ENCODE measurements at places on chromosomes 4 and X.

GRCh38 chrX:100984818-100985217, 15.3 kb downstream of the ARL13A start:
- no peak for DNase-seq

DNA sequence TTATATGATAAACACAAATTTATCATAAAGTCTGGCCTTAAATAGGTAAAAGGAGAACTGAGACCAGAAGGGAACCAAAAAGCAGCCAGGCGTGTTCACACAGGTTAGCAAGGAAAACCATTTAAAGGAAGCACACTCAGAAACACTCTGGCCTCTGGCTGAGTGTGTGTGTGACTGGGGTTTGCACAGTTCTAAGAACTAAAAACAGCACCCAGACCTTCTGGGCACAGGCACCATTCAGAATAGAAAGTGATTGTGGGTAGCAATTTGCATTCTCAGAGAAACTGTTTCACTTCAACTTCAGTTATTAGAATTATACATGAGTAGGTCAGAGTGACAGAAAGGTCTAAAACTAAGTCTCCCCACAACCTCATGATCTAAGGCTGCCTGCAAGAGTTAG, 10.0 kb downstream of the GPR82 start:
- DNase-seq, result no peak

DNA sequence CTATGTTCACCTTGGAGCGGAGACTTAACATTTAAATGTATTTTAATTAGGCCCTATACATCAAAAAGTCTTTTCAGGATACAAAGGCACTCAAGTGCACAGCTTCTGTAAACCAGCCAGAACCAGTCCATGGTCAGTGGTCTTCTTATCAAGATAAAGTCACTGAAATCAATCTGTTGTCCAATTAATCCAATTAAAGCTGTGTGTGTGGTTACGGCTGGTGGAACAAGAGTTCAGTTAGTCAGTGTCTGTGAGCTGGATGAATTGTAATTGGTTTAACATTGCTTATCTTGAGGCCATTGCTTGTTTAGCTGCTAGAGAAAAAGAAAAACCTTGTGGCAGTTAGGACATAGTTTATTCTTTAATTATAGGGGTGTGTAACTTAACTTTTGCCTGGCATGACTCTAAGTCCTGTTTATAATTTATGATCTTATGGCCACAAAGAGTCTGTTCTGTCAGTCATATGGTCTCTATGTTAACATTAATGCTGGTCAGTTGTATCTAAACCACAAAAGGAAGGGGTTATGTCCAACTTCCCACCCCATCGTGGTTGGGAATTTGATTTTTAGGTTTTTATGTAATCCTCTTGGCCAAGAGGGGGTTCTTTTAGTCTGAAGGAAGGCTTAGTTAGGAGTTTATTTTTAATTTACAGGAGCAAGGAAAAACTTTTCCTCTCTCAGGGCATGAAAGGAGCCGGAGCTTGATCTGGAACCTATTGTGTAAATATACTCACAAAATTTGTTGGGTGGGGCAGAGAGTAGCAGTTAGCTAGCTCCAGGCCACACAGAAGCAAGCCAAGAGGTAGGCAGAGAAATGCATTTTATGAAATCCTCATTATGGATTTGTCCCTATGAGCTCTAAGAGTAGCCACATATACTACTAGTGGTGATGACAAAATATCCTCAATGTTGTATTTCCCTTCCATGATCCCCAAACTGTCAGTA, 665.7 kb upstream of the ACTRT1 start:
- DNase-seq, result no peak

GRCh38 chrX:40868868-40869267, 133.5 kb upstream of the MED14 start:
- no peak for DNase-seq

DNA sequence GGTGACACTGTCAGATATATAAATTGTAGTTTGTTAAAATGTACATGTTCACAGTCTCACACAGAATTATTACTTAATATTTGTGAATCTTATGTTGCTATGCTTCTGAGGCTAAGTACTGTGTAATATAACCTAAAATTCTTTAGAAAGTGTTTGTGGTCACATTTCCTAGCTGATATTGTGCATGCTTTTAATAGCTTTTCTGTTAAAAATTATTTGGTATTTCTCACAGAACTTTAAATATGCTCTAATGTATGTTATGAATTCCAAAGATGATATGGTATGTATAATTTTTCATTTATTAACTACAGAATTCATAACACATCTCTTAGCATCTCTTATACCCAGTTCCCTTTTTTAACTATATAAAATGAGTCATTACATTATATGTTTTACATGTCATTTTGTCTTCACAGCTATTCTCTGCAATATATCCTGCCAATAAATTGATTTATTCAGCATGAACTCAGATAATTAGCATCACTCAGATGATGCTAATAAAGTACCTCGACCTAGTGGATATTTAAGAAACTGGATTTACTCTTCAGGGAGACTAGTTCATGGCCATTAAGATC, 9.3 kb downstream of the PTPN13 start:
- no peak for DNase-seq

- DNase-seq, result no peak
Measured at GRCh38 chrX:121008920-121009319, 23.4 kb upstream of the CT47A1 start.

DNA sequence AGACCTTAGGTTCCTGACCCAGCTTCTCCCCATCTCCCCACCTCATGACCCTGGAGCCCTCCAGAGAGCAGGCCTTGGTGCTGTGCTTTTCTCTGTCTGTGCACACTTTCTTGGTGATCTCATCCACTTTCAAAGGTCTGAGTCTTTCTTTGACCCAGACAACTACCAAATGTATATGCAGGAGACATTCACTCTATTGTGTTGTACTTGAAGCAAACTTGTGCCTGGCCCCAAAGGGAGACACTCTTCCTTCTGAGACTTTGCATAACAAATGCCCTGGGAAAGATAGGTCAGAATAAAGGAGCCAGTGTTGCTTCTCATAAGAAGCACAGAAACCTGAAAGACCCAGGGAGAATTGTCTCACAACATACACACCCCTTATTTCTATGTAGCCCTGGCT, 54.3 kb upstream of the TLR2 start:
- no peak for DNase-seq

DNA sequence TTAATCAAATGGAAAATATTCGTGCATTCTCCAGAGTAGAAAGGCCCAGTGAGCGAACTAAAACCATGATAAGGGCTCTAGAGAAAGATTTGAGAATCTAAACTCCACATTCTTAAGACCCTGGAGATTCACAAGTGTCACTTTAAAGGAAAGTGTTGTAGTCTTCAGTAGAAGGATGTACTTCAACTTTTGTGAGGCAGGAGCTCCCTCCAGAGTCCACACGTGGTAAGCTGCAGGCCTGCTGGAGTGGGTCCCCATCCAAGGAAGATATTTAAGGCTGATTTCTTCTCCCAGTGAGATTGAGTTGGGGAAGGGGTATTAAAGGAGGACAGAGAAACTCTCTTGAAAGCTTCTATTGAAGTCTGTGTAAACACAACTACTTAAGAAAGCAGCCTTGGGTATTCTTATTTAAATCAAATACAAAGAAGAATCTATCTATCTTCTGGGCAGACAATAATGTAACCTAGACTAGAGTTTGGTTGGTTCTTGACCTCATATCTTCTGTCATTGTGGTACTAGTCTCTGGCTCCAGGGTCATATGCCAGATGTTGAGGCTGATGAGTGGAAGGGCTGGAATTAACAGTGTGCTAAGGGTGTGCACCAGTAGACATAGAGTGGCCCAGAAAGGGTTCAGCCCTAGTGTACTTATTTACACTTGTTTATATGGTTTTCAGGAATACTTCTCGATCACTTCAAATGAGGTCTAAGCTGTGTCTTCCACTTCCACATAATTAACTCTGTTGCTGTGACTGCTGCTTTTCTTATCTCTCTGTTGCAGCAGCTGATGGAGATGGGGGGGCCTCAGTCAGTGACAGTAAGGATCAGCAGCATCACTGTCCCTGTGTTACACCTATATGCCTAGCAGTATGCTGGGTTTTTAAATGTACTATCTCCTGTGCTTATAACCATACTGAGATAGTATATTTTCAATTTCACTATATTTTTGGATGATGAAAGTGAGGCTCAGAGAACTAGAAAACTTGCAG, 76.1 kb downstream of the HMGB2 start:
- peak; percentile 44 for DNase-seq

DNA sequence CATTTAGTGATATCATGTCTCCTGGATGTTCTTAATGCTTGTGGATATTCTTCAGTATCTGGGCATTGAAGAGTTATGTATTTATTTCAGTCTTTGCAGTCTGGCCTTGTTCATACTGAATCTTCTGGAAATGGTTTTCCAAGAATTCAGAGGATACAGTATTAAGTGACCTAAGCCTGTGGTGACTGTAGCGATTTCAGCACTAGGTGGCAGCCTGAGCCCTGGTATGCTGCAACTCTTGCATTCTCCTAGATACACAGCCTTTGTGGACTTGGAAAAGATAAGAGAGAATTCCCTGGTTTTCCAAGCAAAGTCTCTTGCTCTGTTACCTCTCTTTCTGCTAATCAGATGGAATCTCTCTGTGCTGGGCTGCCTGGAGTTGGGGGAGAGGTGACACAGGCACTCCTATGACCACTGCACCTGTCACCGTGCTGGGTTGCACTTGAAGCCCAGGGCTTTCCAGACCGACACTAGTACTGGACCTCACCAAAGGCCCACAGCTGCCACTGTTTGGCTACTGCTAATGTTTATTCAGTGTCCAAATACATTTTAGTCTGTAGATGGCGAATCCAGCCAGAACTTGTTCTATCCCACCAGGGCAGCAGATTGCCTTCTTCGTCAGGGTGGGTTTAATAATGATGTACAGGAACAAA, 19.3 kb upstream of the SPIN2A start:
- DNase-seq, result no peak

- no peak for DNase-seq
Measured at GRCh38 chrX:52424656-52425055, 55.8 kb downstream of the XAGE2 start.

DNA sequence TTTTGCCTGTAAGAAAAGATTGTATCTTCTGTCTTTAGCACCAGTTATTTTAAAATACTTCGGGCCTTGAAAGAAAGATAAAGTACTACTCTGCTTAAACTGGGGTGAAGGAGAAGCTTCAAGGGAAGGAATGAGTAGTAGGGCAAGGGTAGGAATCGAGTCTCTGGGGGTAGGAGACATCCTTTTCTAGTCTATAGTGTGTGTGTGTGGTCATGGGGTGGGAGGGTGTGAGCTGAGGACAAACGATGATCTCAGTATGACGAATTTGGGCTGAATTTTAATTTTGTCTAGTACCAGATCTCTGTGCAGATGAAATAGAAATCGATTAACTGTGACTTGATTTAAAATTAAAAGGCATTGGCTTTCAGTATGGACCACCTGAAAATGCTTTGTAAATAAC, 3.3 kb upstream of the MYOZ2 start:
- DNase-seq, result no peak

DNA sequence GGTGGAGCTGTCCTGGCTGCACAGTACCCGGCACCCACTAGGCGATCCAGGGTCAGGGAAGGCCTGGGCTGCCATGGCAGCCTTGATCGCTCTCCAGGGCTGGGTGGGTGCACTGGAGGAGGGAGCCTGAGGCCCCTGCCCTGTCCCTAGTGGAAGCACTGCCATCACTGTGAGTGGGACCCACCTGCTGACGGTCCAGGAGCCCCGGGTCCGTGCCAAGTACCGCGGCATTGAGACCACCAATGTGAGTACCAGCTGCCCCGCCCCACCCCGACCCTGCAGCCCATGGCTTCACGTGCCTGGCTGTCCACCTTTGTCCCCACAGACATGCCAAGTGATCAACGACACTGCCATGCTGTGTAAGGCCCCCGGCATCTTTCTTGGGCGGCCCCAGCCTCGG, 8.8 kb downstream of the PLXNA3 start:
- no peak for DNase-seq

GRCh38 chr4:93396272-93396671, 432.3 kb upstream of the ATOH1 start:
- no peak for DNase-seq

- no peak for DNase-seq
Measured at GRCh38 chr4:3243136-3243780, 5.7 kb upstream of the MSANTD1 start.

DNA sequence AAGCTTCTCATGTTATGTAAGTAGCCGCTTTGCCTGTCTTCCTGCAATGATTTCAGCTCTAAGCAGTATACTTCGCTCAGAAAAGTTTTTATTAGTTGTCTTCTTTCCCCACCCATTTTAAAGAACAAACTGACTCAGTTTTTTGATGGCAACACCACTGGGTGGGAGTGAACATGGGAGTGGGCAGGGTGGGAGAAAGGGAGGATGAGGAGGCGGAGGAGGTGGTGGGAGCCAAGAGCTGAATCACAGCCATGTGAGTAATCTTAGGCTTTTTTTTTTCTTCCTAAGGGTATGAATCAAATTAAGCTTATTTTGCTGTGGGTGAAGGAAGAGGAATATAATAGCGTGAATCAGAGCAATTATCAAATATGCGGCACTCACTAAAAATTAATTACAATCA, 574.3 kb upstream of the DIPK2B start:
- no peak for DNase-seq

- DNase-seq, result no peak
Measured at GRCh38 chrX:17082831-17083230, 136.4 kb downstream of the REPS2 start.

GRCh38 chrX:29419774-29420553, 795.4 kb upstream of the MAGEB2 start:
- DNase-seq, result no peak

GRCh38 chr4:83604321-83604720, 68.4 kb downstream of the GPAT3 start:
- DNase-seq, result no peak

DNA sequence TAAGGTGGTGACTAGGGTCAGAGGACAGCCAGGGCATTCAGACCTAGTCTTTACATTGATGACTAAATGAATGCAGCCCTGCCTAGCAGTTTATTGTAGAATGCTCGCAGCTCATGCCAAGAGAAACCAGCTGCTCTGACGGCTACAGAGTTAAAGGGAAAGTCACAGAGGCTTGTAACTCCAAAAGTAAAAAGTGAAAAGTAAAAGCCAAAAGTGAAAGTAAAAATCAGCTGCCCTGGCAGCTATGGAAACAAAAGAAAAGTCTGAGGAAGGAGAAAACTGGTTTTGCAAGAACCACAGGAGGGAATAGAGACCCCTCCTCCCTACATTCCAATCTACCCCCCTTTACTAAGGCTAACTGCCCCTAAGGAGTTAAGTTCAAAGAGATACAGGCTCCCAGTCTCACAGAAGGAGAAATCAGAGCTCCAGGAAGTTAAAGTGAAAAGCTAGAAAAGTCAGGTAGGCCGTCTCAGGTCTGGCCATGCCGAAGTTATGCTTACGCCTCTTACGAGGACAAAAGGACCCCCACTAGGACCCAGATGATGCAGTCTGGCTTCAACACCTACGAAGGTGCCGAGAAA, 6.0 kb downstream of the GAGE10 start:
- DNase-seq, result no peak

DNA sequence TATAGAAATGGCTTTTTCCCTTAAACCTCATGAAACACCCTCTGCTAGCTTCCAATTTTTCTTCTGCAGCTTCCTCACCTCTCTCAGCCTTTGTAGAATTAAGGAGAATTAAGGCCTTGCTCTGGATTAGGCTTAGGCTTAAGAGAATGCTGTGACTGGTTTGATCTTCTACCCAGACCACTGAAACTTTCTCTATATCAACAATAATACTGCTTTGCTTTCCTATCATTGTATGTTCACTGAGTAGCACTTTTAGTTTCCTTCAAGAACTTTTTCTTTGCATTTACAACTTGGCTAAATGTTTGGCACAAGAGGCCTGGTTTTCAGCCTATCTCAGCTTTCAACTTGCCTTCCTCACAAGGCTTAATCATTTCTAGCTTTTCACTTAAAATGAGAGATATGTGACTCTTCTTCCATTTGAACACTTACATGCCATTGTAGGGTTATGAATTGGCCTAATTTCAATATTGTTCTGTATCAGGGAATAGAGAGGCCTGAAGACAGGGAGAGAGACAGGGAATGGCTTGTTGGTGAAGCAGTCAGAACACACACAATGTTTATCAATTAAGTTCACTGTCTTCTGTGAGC, 28.2 kb downstream of the TMEM154 start:
- DNase-seq, result no peak
